ENCODE measurements at places on chromosomes 7 and 10.

GRCh38 chr7:98569691-98570337 is 47.3 kb upstream of the NPTX2 start:
- no peak for DNase-seq

DNA sequence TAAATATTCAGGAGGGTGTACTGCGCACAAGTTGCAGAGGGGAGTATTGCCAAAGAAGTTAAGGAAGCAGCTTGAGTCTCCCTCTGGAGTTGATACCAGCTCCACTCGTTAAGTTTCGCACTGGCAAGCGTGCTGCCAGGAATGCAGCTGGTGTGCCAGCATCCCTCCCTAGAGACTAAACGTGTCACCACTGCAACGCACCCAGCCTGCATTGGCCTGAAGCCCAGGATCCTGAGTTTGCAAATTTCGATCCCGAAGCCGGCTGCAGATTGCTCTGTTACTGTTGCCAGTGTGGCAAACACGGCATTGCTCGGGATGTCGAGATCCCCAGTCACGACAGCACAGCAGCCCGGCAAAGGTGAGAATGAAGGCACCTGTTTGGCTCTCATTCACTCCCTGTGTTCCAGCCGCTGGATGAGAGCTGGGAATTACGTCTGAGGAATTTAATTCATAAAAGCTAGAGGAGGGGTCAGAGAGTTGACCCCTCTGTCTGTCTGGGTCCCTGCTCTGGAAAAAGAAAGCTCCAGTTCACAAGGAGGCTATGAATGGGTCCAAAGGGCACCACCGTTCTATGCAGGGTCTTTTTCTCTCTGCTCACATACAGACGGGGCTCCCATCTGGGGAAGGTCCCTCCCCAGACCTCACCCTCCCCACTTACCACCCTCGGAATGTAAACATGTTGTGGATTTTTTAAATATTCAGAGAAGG is 61.0 kb downstream of the NRP1 start:
- DNase-seq = no peak

DNA sequence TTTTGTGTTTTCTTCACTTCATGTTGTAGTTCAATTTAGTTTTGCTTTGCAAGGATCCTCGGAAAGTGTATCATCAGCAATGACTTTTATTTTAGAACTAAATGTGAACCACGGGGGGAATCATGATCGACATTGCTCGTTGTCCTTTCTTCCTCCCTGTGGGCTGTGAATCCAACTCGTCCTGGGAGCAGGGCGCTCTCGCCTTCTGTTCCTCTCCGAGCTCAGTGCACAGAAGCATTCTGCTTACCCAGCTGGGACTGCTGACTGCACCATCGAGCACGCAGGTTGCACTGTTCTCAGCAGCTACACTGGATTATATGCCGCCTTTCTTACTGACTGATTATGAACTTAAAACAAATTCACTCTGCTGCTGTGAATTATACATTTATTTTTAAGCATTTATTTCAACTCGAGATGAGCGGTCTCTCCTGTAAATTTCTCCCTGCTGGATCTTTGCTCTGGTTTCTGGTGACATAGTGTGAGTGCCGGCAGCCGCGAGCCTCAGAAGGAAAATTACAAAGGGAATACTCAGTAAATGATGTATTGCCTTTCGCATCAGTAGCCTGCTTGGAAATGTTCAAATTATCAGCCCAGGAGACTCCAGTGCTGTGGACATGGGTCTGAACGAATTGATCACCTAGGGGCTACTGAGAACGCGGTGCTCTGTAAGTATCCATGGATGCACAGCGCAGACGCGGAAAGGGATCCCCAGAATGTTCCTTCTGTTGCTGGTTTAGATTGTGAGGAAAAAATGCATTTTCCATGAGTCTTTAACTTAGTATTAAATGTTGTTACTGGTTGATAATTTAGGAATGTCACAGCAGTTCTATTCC is 92.6 kb downstream of the PTPRE start:
- no peak for DNase-seq

- DNase-seq = peak; percentile 80
These were observed at the start of gene ZEB1 for GRCh38 chr10:31318854-31319601. Gene ZEB1 (plus strand): TSS chr10:31319216. CDS start chr10:31319235, 19 bp downstream.

DNA sequence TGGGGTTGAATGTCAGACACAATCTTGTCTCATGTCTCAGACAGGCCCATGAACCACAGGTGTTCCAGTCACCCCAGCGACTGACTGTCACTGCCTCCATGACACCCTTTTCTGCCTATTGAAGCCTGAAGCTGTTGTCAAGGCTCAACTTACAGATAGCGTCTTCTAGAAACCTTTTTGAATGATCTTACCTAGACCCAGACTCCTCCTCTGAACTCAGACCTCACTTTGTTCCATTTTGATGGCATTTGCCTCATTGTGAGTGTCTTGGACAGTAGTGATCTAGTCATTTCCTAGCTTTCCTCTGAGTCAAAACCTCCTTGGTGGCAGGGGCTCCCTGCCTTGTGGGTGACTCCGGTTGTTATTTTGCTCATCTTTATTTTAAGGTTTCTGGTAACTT is 98.3 kb upstream of the AGK start:
- no peak for DNase-seq

DNA sequence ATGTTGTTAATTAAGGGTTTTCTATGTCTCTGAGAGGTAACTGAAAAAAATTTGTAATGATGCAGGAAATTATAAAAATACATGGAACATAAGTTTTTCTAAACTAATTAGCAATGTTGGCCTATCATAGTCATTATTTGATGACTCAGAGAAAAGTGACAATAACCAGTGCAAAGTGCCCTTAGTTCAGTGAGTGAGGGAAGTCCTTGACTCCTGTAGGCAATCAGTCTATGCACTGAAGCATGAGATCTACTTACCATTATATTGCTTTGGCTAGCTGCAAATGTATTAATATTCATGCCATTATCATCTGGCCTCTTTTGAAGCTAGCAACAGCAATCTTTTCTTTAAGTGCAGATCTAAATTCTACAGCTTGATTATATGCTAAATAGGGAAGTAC is 40.6 kb downstream of the CCDC172 start:
- DNase-seq = no peak

DNA sequence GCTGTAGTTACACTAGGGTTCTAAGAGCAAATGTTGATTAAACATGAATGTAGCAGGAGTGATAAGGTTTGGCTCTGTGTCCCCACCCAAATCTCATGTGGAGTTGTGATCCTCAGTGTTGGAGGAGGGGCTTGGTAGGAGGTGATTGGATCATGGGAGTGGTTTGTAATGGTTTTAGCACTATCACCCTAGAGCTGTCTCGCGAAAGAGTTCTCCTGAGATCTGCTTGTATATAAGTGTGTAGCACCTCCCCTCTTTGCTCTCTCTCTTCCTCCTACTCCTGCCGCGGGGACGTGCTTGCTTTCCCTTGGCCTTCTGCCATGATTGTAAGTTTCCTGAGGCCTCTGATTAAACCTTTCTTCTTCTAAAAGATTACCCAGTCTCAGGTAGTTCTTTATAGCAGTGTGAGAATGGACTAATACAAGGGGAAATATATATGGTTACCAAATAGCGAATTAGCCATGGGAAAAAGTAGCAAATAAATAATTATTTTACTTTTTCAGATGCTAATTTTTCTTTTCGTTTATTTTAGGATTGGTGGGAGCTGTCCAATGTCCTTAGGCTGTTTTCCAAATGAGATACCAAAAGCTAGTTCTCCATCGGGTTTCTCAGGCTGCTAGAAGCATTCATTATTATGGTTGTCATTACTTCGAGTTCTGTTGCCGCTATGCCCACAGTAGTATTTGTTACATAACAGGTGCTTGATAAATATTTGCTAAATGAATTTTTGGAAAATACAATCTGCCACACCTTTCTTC is 58.7 kb downstream of the PTEN start:
- no peak for DNase-seq

DNA sequence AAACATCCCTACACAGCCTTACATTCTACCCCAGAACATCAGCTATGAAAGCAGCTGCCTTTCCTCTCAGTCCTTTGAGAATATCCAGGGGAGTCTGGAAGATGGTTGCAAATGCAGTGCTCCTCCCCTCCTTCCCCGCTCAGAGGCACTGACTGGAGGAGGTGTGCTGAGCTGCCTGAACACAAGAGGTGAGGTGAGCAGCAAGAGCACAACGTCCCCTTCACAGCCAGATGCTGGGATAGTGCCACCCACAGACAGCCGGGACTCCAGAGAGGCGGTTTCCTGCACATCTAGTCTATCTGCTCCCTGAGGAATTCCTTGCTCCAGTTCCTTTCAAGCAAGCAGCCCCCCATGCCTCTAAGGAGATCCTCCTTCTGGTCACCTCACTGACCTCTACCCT is 74.2 kb downstream of the EZH2 start:
- no peak for DNase-seq

DNA sequence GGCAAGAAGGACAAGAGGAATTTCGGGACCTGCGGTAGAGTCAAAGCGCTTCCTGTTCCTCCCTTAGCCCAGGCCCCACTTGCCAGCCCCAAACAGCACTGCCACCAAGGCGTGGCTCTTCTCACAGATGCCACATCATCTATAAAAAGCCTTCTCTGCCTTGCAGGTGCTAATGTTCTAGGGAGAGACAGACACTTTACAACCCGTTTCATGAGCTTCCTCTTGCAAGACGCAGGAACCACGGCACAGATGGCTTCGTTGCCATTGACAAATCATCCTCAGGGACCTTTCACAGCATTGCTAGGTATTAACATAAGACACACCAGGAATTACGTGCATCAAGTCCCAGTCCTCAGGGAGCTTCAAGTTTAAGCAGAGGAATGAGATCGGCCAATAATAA is 180.9 kb downstream of the JCAD start:
- no peak for DNase-seq

DNA sequence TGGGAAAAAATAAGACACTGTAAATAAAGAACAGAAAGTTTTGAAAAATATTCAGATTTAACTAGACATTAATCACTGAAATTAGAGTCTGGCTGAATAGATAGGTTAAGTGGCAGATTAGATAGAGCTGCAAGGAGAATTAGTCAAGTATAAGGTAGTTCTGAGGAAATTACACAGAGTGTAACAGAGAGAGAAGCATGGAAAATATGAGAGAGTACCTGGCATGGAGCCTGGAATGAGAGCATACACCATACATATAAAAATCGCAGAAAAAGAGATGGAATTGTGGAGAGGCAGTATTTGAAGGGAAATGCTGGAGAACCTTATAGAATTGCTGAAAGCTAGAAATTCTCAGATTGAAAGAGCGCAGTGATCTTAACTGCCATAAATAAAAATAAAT is 46.9 kb downstream of the ZNRF2 start:
- DNase-seq = no peak

DNA sequence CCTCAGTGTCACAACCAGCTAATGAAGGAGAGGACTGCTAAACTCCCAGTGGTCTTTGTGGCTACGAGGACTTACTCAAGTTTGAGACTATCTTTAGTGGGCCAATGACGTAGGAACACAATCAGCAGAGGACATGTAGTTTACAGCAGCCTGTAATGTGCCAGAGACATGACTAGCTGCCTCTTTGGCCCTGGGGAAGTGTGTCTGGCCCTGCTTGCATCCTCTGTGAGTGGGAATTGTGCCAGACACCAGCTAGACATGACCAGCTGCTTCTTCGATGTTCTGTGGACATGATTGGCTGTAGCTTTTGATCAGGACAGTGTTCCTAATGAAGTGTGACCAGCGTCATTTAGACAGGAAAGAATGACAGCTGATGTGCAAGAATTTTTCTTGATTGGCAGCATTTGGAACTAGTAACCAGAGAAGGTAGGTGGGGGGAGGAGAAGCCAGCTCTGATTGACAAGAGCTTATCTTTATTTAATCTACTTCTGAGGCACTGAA is 141.7 kb downstream of the AUTS2 start:
- DNase-seq = no peak

DNA sequence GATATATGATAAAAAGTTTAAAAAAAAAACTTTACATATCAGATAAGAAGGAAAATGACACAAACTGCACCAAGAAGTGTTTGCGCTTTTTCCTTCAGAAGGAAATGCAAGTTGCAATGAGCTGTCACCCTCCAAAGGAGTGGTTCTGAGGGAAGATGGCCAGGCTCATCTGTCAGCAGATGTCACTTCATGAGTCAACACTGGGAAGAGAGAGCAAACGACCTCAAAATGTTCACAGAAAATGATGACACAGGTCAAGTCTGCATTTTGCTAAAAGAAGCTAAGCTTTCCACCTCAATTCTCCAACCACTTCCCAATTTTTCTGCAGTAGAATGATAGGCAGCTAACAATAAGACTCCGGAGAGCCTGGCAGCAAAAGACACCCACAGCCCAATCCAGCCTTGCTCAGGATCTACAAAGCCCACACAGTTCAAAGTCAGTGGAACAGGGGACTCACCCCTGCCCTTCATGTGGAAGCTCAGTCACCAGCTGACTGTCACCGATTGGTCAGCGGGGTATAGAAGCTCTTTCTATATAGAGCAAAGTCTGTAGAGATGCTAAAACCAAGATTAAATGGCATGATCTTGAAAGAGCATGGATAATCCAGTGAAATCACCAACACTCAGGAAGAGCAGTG is 155.1 kb upstream of the NEBL start:
- DNase-seq = no peak

GRCh38 chr10:69894156-69894555 is 92.5 kb downstream of the COL13A1 start:
- no peak for DNase-seq

Data from NCI-H146 (cell line).